ENCODE measurements at places on chromosomes 1 and 21. TPM values are rescaled to one million over a fixed set of nuclear protein-coding genes. Genes with fewer than 3 reads are reported as not detected.

Gene PRAMEF11
- not detected for polyA plus RNA-seq

GRCh38 chr1:48676822-48677221 is 99.9 kb downstream of the BEND5 start:
- DNase-seq: no peak

GRCh38 chr1:59885160-59885832 is 41.3 kb downstream of the CYP2J2 start:
- DNase-seq: no peak

DNA sequence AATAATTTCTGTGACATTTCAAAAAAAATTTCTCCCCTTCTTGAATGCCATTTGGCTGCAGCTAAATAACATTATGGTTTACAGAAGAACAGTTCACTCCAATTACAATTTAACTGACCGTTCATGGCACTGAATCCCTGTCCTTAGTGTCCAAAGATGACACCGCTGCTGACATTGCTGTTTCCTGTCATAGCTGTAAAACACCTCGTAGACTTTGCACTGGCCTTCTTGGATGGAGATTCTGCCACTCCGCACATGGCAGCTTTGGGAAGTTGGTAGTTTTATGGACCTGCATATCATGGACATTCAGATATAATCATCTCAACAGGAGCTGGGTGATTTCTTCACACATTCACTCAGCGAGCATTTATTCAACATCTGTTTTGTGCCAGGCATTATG is 5.0 kb downstream of the ARMH1 start:
- no peak for DNase-seq

DNA sequence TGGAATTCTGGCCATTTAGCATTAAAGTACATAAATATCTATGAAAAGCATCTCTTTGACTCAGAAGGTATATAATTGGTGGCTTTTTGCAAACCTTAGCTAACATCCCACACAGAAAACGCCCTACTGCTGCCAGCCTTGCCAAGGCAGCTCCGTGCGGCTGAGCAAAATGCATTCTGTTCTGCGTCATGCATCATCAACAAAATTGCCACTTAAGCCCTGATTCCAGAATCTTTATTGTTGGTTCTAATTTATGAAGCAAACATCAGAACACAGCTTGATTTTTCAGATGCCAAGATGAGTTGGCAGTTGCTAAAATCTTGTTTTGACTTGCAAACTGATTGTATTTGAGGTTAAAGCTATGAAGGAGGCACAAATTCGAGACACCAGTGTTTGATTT is 314.9 kb upstream of the DEPDC1 start:
- DNase-seq: no peak

Gene RGS1
- 0.06 TPM for polyA plus RNA-seq

- DNase-seq: no peak
Measured at GRCh38 chr1:174344162-174344561, 103.6 kb upstream of the GPR52 start.

DNA sequence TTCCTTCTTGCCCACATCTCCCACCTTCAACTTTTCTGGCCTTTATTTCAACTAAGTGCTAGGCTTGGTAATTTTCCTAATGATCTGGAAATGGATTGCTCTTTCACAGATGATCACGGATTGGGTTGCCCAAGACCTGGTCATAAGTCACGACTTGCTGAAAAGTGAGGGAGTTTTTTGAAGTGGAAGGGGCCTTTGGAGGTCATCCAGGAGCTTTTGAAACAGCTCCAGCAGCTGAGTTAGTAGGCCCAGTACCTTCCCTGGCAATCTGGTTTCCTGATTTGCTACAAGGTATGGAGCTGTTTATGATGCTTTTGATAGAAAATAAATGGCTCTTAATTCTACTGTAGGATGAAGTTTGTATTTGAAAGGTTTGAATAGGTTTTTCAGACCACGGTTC is 20.4 kb downstream of the GREM2 start:
- DNase-seq: no peak

GRCh38 chr1:60091195-60091715 is 17.7 kb upstream of the C1orf87 start:
- DNase-seq: no peak

DNA sequence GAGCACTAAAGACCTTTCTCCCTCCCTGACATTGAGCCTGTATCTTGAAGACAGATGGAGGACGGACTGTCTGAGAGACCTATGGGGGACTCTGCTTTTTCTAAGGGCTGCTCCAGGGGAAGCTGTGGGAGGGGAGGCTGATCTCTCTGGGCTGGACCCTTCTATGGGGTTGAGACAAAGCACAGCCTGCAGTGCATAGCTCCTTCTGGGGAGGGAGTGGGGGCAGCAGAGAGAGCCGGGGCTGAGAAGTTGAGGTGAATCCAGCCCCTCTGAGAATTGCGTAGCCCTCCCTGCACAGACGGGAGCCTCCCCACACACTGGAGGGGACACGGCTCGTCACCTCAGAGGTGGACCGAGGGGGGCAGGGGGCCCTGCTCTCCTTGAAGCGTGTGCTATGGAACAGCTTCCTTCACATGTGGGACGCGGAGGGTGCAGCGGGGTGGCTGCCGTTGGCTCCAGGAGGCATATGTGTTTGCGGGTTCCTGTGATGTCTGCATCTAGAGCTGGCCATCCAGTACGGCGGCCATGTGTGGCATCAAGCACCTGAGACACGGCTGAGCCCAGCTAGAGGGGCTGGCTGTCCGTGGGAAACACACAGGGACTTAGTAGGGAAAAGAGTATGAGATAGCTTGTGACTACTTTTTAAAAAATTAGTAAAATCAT is 299.1 kb downstream of the CAMTA1 start:
- no peak for DNase-seq

Gene GSTM1
- 41.2 TPM for polyA plus RNA-seq

DNA sequence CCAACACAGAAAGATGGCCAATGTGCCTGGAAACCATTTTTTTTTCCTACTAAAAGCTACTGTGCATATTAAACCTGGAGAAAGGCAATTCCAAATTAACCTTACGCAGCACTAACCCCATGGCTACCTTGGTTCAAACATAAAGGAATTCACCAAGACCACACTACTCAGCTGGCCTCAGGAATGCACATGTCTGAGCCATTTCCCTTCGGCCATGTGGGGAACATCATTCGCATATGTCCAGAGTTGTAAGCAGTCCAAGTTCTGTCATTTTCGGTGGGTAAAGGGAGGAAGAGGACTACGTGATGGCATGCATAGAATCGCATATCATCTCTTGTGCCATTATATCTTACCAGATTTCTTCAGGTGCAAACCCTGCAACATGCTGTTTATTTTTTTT is 175.4 kb downstream of the NTMT2 start:
- DNase-seq: no peak

GRCh38 chr21:46002841-46003574 is 21.4 kb downstream of the COL6A1 start:
- DNase-seq: peak; percentile 51

Gene CR2
- polyA plus RNA-seq: 0.01 TPM

DNA sequence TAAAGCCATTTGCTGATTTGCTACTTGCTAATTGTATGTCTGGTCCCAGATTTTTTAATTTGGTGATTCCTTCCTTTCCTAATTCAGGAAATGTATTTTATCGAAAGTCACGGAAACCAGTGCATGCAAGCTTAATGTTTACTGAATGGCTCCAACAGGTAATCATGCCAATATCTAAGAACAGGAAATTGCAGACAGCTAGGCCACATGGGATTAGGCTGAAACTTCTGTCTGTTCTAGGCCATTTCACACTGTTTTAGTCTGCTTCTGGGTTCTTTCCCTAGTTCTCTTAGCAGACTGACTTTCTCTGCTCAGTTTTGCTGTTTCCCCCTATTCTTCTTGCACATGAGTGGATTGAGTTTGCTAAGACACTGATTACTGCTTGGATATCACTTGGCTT is 111.4 kb downstream of the NTNG1 start:
- no peak for DNase-seq

GRCh38 chr21:41010101-41010435 is 157.9 kb upstream of the BACE2 start:
- DNase-seq: no peak

DNA sequence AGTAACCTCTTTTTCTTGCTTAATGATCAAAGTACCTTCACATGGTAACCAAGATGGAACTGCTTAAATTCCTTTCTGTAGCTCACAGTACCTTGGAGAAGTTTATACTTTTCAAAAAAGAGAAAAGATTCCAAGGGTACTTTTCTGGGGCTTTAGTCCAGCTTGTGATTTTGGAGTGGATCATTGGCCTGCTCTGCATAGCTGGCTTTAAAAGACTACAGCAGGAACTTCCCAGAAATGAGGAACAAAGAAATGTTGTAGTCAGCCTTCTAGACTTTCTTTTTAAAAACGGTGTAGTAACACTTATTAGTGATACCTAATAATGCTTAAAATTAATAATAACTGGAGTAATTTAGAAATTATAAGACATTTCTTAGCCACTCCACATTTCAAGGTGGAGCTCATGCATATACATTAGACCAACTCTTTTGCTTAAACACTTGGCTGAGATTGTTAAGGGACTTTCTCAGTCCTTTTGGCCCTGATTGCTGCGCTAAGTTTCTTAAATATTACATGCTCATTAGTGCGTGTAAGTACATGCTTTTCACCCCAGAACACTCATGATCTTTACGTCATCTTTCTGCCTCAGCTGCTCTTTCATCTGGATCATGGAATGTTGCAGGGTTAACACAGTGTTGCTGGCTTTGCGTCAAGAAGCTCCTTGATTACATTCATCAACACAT is 57.3 kb downstream of the SDCCAG8 start:
- DNase-seq: no peak

Measured in psoas muscle (tissue), 8 donors.